ENCODE measurements at places on chromosomes 2 and 18.

DNA sequence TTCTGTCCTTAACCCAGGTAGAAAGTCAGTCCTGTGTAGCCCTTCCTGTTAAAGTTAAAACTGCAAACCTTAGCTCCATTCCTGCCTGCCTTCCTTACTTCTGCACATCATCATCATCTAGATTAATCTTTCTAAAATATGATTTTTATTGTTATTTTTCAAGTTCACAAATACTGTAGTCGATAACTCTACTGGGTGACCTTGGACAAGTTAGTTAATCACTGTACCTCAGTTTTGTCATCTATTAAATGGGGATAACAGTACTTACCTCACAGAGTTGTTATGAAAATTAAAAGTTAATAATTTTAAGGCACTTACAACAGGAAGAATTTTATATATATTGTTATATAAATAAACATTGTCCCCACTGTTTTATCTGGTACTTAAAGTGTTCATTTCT lies 2.5 kb upstream of the YPEL5 start:
- DNase-seq: no peak

GRCh38 chr18:42187611-42188380 lies 232.8 kb downstream of the PIK3C3 start:
- DNase-seq: no peak

DNA sequence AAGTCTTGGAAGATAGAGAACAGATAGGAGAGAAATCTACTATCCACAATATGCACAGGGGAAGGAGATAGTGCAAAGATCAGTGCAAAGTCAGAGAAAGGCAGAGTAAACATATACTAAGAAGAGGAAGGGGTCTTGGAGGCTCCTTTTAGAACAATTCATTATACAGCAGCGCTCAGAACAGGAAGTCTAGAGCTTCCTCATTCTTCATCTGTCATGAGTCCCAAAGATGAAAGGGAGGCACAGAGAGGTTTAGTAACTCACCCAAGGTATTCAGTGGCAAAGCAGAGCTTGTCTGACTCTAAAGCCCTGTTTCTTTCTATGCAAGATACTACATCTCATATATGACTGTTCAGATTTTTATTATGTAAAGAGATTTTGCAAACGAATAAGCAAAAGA lies 1.4 kb downstream of the SP110 start:
- DNase-seq: no peak

DNA sequence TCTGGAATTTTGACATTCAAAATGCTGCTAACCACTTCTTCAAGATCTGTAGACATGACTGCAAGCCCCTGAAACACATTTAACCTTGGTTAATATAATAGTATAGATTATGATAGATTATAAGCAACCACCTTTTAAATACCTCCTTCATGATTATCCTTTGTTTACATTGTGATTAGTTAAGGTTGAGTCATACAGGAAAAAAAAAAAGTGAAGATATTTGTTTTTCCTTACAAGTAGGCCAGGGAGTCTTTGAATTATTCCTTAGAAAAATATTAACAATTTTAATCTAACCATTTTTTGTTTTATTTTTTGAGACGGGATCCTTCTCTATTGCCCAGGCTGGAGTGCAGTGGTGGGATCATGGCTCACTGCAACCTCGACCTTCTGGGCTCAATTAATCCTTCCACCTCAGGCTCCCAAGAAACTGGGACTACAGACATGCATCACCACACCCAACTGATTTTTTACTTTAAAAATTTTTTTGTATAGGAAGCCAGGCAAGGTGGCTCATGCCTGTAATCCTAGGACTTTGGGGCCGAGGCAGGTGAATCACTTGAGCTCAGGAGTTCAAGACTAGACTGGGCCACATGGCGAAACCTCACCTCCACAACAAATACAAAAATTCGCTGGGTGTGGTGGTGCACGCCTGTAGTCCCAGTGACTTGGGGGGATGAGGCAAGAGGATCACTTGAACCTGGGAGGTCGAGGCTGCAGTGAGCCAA lies 99.4 kb downstream of the SLC39A10 start:
- no peak for DNase-seq

DNA sequence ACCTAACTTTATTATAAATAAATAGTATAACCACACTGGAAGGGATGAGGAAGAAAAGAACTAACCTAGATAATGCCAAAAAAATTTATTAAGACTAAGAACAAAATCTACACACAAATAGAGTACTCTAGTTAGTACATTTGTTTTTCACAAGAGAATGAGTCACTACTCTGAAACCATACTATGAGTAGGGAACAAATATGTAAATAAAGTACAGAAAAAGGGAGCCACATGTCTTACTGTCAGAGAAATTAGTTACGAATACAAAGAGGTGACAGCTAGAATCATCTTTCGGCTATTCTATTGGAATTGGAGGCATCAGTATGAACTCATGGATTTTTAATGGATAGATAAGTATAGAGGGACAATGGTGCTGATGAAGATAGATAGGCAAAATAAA lies 150.5 kb downstream of the COPS8 start:
- no peak for DNase-seq

DNA sequence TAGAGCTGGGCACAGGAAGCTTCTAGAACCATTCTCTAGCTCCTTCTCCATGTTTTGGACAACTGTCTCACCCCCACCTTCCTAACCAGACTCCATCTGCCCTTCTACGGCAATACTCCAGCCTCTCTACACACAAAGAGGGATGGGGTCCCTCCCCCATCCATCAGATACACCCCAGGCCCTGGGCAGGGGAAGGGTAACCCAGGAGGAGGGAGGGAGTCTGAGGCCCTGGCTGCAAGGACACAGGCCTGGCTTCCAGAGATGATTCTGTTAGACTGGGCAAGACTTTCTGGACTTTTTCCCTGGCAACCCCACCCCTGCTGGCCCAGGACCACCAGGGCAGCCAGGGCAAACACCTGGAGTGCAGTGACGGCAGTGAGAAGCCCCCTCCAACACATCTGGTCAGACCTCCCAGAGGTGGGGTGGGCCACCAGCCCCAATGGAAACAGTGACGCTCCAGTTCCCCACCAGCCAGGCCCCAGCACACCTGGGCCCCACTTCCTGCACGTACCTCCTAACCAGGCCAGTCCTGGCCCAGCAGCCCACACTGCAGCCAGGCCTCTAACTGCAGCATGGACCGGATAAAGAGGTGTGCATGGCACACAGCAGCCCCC lies 6.5 kb downstream of the CYP26B1 start:
- DNase-seq: no peak
